ENCODE measurements at places on chromosomes 3 and 15.
A peak's percentile ranks its signal among the peaks of the same experiment; 100 is the strongest.

- no peak for DNase-seq
Observed at GRCh38 chr3:57120040-57120439, 45.1 kb downstream of the IL17RD start.

DNA sequence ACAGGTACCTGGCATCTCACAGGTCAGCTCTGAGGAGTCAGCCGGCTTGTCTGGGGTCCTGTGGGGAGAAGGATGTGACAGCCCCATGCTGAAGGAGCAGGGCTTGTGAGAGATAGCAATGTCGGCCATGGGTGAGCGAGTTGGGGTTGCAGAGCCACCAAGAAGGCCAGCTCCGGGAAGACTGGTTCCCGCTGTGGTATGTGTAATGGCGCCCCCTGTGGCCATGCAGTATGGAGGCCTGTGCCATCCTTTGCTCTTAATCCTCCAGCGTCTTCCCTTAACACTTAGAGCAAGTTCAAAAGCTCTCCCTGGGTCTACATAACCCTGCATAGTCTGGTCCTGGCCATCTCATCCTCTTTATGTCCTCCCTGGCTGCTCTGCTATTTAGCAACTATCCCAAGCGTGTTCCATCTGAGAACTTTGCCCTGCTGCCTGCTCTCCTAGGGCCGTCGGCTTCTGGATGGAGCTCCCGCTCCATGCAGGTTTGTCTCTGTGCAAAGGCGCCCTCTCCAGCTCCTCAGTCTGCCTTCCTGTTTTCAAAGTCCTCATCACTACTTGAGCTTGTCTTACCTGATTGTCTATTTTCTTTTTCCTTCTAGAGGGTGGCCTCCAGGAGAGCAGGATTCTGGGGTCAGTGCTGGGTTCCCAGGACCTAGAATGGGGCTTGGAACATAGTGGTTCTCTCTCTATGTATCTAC lies 40.8 kb upstream of the IQCF6 start:
- DNase-seq, result no peak

DNA sequence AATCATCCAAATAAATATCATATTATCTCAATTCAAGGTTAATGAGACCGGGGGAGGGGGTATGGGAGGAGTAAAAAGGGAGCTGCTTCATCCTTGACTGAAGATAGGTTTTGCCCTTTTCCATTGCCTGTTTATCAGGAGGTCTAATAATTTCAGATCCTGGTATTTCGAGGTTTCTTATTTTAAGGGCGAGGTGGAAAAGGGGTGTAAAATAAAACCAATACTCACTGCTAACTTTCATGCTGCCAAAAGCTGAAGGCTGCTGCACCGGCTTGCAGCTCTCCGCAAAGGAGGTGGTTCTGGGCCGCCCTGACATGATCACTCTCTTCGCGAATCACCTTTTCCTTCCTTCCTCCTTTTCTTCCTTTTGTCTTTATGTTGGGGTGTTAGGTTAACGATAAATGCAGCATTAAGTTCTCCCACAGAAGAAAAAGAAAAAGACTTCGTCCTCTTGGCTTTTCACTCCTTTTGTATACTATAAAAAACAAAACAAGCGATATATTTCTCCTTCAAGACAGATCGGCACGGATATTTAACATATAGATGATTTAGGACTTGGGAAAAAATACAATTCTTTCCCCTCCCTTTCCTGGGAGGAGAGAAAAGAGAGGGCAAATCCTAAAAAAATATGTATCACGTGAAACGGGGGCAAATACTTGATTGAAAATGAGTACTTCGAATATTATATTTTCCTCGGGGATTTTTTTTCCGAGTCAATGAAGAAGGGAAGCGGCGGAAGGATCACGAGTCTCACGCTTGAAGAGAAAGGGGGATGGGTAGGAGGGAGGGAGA lies 932 bp downstream of the GSK3B start:
- DNase-seq, result peak; percentile 13

GRCh38 chr3:47716656-47717055 lies 65.0 kb downstream of the SMARCC1 start:
- DNase-seq, result no peak

DNA sequence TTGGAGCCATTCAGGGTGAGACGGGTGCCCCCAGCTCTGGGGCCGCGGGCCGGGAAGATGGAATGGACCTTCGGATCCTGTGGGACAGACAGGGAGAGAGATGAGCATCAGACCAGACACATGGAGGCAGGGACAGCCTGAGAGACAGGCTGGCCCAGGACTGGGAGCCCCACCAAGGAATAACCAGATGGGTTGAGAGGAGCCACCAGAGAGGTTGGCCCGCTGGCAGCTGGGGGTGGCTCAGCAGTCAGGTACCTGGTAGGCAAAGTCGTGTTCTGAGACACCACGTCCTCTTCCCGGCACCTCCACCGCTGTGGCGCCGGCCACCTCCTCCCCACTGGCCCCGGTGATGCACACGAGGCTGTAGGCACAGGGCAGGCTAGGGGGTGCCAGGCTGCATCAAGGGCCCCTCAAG lies 13.8 kb downstream of the PLXNB1 start:
- no peak for DNase-seq

- peak; percentile 96 for DNase-seq
Observed at GRCh38 chr3:177300039-177300833, 103.0 kb upstream of the TBL1XR1 start.

- no peak for DNase-seq
Observed at GRCh38 chr15:89184357-89184756, 37.0 kb downstream of the RLBP1 start.

GRCh38 chr3:131762981-131763564 lies 260.3 kb upstream of the MRPL3 start:
- DNase-seq, result no peak

DNA sequence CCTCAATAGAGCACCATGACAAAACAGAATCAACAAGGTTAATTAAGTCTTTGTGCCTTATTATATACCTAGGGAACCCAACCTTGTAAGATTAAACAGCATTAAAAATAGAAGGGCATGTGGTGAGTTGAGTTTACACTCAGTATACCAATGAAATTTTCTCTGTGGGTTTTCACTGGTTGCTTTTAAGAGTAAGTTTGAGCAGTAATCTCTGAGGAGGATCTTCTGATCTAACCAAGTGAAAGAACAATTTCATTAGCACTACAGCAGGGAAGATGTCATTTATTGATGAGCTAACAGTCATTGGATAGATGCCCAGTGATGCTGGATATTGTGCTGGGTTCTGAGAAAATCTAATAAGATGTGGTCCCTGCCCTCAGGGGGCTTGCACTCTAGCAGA lies 26.9 kb upstream of the AKAP13 start:
- DNase-seq, result no peak

GRCh38 chr3:50606596-50606995 lies 5.0 kb downstream of the CISH start:
- DNase-seq, result no peak

DNA sequence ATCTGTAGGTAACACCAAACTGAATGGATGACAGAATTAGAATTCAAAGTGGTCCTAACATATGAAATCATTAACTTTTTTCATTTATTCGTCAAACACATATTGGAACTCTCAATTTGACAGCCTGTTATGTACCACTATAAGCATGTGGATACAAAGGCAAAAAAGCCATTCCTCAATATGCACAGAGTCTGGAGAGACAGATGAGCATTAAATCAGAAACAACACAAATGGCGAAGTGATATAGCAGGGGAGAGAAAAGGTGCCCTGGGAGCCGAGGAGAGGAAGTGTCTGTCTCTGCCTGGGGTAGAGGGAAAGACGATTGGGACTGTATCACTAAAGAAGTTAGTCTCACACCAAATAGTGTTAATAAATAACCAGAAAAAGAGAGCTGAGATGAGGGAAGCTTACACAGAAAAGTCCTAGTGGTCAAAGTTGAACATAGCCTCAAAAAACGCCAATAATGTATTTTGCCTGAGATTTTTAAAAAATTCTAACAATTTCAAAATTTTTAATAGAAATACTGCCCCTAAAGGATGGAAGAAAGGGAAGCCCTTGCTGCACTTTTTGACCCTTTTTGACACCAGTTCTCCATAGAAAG lies 417.5 kb downstream of the TUSC7 start:
- no peak for DNase-seq

- DNase-seq, result no peak
Observed at GRCh38 chr3:77309460-77309859, 269.6 kb downstream of the ROBO2 start.

DNA sequence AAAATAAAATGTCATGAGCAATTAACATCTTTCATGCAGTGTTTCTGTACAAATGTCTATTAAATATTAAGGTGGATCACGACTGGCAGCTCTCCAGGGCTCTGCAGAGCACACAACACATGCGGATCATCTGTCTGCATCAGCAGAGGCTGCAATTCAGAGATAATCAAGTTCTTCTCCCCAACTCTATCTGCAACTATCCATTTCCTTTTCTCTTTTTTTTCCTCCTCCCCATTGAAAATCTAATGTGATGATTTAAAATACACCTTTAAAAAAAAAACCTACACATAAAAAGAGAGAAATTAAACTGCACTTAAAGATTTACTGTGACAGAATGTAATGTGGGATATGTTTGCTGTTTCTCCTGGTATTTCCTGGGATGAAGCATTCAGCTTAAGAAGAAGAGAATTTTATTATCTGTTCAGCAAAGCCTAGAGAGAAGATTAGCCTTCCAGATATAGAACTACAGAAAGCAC lies 352.6 kb upstream of the CCDC54 start:
- DNase-seq, result no peak

- no peak for DNase-seq
Observed at GRCh38 chr3:104005815-104006214, 1360.9 kb upstream of the ALCAM start.

GRCh38 chr15:78007964-78008886 lies 69.3 kb downstream of the TBC1D2B start:
- DNase-seq, result peak; percentile 70

- peak; percentile 17 for DNase-seq
Observed at GRCh38 chr3:30894521-30895251, at the start of gene GADL1. Gene GADL1, minus strand, starts transcription at chr3:30894661. Its CDS starts 47 bp downstream, at chr3:30894614.

GRCh38 chr3:134709561-134710312 lies 58.9 kb upstream of the KY start:
- DNase-seq, result peak; percentile 70

GRCh38 chr3:44011680-44012079 lies 230.0 kb upstream of the TOPAZ1 start:
- DNase-seq, result no peak

GRCh38 chr15:68526269-68526668 lies 52.5 kb upstream of the CORO2B start:
- DNase-seq, result no peak

DNA sequence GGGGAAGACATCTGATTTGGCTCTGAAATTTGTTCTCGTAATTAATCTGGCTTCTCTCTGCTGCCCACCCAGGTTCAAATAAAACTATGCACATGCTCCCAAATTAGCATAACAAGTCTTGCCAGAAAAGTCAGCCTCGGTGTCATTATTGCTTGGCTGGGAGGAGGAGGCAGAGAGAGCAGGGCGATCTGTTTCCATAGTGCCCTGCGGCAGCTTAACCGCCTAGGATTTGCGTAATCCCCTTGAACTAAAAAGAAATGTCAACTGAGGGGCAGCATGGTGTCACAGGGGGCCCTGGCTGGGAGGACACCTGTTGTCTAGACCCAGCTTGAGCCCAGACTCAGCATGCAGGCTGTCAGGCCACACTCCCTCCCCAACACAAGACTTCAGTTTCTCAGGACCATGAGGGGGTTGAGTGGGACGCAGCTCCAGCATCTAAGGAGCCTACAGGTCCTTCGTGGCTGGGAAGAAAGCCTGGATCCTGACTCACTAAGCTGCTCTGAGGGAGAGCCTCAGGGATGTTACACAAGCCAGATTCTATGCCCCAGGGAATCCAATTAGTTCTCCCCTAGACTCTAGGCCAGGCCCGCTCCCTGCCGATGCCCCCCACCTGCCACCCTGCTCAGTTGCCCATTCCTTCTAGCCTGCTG lies 17.3 kb downstream of the MRPS11 start:
- no peak for DNase-seq

GRCh38 chr3:189833996-189834395 lies 202.8 kb downstream of the TP63 start:
- no peak for DNase-seq

DNA sequence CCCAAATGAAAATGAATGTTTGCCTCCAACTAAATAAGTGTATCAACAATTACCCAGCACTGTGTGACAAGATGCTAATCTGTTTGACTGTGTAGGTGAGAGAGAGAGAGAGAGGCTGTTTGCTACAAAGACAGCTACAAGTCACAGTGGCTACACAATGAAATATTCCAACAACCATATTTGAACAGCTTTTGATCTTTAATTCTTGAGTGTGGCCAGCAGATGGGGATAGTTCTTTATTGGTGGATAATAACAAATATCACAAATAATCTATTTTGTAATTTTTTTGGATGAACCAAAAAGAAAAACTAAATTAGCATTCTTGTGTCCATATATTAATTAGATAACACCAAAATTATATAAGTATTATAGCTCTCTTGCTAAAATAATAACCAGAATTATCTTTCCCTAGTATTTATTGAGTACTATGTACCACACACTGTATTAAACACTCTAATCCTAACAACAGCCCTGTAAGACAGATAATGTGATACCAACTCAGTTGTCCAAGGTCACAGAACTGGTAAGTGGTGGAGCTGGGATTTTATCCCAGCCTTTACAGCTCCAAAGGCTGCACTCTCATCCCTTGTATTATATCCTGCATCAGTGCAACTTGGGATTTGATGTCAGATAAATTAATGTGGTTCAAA lies 61.9 kb upstream of the C3orf80 start:
- no peak for DNase-seq

GRCh38 chr3:136883967-136884720 lies 22.1 kb downstream of the NCK1 start:
- DNase-seq, result no peak

DNA sequence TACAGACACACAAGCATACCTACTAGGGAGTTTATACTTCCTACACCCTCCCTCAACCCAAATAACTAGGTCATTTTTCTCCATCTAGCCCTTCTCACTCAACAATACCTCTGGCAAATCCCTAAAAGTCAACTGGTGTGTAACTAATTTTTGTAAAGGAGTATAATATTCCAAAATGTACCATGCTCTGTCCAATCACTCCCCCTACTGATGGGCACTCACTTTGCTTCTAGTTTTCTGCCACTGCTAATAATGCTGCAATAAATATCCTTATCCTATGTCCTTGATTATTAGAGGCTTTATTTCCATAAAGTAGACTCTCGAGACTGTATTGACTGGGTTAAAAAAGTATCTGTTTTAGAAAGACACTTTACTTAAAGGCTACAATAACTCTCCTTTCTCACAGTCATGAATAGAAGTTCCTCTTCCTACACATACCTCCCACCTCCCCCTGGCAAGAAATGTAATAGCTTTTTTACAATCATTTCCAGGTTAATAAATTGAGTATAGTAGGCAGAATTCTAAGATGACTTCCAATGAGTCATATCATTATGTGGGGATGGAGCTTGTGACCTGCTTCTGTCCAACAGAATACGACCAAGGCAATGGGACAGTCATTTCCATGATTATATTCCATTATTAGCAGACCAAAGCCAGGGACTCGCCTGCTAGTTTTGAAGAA lies 30.0 kb downstream of the SHQ1 start:
- no peak for DNase-seq

DNA sequence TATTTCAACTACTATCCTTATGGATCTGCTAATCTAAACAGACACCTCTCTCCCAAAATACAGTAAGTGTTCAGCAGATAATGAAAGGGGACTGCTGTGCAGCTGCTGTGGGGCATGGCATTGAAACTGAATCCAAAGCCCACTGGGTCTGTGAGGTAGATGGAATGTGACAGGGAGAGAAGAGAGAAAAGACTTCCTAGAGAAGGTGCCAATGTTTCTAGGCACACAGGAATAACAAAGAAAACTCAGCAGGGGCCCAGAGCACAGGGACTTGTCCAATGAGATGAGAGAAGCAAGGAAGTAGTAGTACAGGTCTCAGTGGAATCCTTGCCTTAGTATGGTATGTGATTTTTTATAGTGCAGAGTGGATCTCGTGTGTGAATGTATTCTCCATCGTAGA lies 457.8 kb downstream of the IL5RA start:
- DNase-seq, result no peak
